NCI-H1930 (cell line): ENCODE measurements at places on chromosomes 6 and 20.

- no peak for DNase-seq
Observed at GRCh38 chr6:155324172-155324571, 9.9 kb upstream of the TFB1M start.

DNA sequence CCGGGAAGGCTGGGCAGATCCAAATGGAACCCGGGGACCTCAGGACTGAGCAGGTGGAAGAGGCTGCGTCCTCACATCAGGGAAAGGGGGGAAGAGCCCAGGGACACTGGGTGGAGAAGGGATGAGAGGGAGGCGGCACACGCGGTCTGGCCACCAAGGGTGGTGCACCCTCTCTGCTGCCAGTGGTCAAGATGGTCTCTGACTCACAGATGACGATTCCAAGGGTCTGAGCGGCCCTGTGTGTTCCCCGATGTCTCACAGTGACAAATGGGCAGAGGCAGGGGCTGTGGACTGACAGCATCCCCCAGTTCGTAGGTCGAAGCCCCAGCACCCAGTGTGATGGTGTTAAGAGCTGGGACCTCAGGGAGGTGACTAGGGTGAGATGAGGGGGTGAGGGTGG is 32.1 kb downstream of the SLCO4A1 start:
- no peak for DNase-seq

GRCh38 chr6:24431045-24431451 is 28.3 kb downstream of the MRS2 start:
- DNase-seq: peak; percentile 14

DNA sequence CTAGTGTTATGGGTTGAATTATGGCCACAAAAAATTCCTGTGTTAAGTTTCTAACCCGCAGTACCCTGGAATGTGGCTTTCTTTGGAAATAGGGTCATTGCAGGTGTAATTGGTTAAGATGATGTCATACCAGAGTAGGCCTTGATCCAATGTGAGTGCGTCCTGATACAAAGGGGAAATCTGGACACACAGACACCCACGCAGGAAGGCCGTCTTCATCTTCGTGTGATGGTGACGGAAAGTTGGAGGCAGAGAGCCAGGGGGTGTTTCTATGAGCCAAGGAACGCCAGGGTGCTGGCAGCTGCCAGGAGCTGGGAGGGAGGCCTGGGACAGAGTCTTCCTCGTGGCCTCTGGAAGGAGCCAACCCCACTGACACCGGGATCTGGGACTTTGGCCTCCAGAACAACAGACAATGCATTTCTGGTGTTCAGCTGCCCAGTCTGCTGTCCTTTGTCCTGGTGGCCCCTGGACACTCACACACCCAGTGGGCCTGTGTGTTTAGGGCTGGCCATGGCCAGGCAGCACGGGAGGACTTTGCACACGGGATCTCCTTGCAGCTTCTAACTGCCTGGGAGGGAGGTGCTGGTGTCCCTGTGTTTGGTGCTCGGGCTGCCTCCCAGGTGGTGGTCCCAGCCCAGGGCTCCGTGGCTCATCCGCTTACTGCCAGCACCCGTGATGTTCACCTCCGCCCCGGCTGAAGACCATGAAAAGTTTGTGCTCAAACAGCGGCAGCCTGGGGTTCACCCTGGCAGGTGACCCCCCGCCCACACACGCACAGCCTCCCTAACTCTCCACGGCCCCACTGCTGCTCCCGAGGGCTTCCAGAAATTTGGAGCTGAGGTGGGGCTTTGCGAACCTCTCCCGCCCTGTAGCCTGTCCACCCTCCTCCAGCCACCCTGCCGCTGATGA is 53.4 kb upstream of the GATA5 start:
- DNase-seq: no peak

DNA sequence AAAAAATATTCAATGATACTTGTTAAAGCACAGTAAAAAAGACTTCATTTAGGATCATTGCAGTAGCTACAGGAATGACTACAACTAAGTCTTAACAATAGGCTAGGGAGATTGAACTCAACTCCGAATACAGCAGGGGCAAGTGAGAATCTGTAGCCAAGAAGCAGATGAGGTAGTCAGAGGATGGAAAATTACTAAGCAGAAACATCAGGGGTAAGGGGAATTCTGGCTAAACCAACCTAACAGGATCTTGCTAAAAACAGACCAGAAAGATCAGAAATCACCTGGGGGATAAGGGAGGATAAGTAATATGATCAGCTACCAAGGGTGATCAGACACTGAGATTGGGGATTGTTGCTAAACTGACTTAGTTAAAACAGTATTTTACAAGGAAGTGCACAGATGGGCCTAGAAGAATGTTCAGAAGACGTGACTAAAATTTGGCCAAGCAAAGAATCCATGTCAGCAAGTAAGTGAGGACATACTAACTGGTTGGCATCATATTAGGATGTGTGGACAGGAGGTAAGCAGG is 217.5 kb downstream of the TENT5A start:
- no peak for DNase-seq

GRCh38 chr6:156703719-156704118 is 73.5 kb upstream of the ARID1B start:
- no peak for DNase-seq

GRCh38 chr20:32189691-32190615 is 17.6 kb downstream of the PLAGL2 start:
- peak; percentile 52 for DNase-seq

GRCh38 chr20:12869669-12870068 is 139.1 kb upstream of the SPTLC3 start:
- no peak for DNase-seq
